ENCODE measurements at places on chromosomes 13 and 19.

DNA sequence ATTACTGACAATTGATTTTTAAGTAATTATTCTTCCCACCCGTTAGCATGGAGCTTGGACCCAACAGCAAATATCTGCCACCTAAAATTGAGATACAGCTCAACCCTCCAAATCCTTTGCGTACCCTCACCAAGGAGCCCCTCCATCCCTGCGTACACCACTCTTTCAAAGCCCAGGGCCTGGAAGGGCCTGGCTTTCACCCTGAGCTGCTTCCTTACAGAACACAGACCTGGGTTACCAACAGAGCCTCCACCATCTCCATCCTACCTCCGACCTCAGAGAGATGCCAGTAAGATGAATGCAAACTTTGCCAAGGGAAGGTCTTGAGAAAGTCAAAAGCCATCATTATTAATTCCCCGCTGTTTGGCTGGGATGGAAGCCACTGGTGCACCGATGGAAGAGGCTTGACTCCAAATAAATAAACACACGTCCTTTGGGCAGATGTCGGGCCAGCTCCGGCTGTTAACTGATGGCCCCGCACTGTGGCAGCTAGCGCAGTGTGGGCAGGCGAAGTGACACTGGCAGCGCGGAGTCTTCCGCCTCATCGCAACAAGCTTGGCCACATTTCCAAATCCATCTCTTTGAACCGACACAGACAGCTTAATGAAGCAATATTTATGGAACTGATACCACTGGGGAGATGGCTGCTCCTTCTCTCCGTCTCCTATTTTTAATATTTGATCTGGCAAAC, 150.2 kb upstream of the VSTM2B start:
- DNase-seq, result no peak

GRCh38 chr19:49073514-49074378, 1.2 kb upstream of the KCNA7 start:
- DNase-seq, result no peak

DNA sequence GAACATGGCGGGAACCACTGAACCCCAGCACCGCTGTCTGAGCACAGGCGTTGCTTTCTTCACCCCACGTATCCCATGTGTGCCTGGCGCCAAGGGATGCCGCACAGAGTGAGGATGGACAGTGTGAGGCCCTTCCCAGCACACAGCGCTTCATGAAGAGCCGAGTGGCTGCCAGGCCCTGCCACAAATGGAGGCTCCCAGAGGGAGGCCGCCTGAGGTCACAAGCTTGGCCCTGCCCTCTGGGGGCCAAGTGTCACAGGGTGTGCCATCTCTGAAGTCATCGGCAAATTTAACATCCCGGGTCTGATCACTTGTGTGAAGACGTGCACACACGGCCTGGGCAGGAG, 24.4 kb downstream of the MPND start:
- DNase-seq, result no peak

GRCh38 chr13:110316196-110316595, 9.1 kb downstream of the COL4A2 start:
- DNase-seq, result no peak

- no peak for DNase-seq
These were observed 20.9 kb downstream of the SIN3B start for GRCh38 chr19:16850133-16850532.

- no peak for DNase-seq
These were observed 85.7 kb downstream of the FOXO1 start for GRCh38 chr13:40580566-40581276.

GRCh38 chr13:77720988-77721387, 23.5 kb downstream of the SLAIN1 start:
- DNase-seq, result no peak

- DNase-seq, result no peak
These were observed 5.7 kb downstream of the SLC17A7 start for GRCh38 chr19:49435670-49436069.

DNA sequence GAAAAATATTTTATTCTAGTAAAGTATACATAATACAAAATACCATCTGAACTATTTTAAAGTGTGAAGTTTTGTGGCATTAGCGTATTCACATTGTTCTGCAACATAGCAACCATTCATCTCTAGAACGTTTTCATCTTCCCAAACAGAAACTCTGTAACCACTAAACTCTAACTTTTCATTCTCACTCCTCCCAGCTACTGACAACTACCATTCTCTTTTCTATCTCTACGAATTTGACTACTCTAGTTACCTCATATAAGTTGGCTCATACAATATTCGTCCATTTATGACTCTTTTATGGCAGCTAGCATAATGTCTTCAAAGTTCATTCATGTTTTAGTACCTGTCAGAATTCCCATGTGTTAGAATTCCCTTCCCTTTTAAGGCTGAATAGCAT, 150.5 kb upstream of the MIR17HG start:
- no peak for DNase-seq

GRCh38 chr13:28751175-28751960, 32.6 kb upstream of the SLC46A3 start:
- DNase-seq, result peak; percentile 89

- no peak for DNase-seq
These were observed 134.2 kb downstream of the MIPEP start for GRCh38 chr13:23754997-23755396.

DNA sequence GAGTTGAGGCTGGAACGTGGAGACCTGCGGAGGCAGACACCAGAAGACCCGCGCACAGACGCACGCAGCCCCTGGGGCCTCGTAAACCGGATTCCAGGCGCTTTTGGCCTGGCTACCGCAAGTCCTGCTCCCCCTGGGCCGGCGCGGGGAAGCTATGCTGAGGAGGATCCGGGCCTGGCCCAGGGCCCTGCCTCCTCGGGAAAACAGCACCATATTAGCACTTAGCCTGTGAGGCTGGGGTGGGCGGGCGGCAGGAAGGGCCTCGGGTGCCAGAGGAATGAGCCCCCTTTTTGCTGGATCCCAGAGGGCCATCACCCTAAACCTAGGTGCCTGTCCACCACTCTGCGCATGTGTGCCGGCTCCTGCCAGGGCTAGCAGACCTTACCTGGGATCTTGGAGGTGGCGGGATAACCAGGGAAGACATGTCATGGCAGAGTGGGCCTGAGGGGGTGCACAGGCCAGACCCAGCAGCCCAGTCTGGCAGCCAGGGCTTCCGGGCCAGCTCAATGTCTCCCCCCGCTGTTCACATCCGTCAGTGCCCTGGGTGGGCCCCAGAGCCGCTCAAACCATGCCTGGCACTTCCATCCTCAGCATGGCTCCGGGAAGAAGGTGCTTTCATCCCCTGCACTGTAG, 7.3 kb downstream of the ELOF1 start:
- no peak for DNase-seq

DNA sequence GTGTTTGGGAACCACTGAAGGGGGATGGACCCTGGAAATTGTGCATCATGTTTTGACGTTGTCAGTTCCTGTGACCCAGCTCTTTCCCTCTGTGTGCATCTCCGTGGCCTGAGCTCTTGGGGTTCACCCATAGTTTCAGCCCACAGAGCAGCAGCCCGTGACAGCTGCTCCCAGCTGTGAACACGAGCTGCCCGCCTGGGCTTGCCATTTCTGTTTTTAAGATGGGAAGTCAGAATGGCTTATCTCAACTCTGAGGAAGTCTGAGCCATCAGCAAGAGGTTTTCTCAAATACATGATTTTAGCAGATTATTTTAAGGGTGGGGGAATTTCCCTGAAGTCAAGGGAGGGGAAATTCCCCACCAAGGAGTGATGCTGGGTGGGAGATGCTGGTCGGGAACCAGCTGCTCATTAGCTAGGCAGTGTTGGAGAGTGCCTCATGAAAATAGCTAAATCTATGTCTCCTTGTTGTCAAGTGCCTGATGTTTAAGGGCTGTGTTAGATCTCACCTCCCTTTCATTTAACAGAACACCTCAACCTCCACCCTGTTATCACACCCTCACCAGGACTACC, 34.8 kb upstream of the C1QTNF9 start:
- peak; percentile 52 for DNase-seq

GRCh38 chr13:110433014-110433413, 125.9 kb downstream of the COL4A2 start:
- no peak for DNase-seq

- no peak for DNase-seq
These were observed 7.6 kb downstream of the SIGLEC11 start for GRCh38 chr19:49953416-49953815.

GRCh38 chr19:13790354-13790753, 4.9 kb upstream of the ZSWIM4 start:
- DNase-seq, result no peak

- DNase-seq, result no peak
These were observed 349.0 kb downstream of the LMO7 start for GRCh38 chr13:75985132-75985531.

- peak; percentile 53 for DNase-seq
These were observed 824.0 kb downstream of the PCDH9 start for GRCh38 chr13:66405908-66406802.

DNA sequence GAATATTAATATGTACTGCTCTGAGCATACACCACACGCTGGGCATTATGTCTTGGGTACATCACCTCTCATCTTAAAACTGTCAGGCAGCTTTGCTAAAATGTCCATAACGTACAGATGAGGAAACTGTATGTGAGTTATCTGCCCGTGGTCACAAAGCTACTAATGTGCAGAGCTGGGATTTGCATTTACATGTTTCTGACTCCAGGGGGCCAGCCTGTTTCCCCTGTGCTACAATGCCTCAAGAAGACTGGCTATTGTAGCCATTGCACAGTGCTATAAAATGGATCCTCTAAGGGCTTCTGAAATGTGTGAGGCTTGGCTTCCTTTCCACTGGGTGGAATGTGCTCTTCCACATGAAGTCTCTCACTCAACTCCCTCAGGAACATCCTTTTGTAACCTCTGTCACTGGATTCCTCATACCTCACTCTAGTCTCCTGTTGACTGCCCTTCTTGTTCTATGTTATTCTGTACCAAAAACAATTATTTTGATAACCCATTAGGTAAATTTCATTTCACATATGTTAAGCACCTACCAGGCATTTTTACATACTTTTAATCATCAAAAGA, 95.6 kb upstream of the HTR2A start:
- DNase-seq, result peak; percentile 46

- peak; percentile 49 for DNase-seq
These were observed 1.3 kb downstream of the NFIX start for GRCh38 chr19:12996406-12997094.

GRCh38 chr19:5991244-5991838, 13.4 kb upstream of the RANBP3 start:
- DNase-seq, result no peak

DNA sequence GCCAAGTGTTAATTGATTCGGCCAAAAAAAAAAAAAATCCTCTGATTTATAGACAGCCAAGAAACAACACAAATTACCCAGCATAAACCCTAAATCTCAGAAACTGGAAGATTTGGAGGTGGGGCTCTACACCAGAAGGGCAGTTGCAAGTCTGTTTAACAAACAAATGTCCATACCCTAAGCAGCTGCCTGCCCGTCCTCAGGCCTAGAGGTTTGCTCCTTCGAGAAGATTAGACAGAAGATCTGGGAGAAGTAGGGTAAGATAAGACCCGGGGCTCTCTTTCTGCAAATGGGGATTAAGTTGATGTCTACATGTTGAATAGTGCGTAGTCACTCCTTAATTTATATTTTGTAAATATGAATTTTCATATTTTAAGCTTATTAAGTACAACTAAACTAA, 3.4 kb upstream of the N4BP2L1 start:
- no peak for DNase-seq

- DNase-seq, result no peak
These were observed 54.6 kb downstream of the ZNF254 start for GRCh38 chr19:24141612-24142011.

DNA sequence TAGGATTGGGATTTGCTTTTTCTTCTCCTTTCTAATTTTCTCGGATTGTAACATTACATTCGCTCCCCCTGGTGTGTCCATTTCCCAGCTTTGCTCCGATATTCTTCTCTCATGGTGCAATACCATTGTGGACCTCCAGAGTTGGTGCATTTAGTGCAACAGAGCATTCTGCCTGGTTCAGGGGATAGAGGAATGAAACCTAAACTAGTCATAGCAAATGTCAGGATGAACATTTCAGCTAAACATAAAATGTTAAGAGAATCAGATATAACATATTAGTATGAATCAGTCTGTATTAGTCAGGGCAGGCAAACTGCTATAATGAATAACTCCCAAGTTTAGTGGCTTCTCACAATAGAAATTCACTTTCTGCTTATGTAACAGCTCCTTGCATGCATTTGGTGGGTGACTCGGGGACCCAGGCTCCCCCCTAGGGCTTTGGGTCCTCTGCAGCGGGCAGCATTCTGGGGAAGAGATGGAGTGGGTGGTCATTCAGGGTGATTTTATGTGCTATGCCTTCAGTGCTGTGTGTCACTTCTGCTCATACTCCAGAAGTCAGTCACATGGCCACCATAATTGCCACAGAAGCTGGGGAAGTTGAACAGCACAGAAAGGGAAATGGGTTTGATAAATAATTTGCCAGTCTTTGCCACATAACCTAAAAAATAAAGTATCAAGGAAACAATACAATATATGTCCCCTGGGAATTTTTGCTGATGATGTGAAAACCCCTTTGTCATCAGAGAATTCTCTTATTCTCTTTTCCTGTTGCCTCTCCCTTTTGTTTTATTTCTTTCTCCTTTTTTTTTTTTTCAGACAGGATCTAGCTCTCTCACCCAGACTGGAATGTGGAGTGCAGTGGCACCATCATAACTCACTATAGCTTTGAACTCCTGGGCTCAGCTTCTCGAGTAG, 111.0 kb downstream of the HSPH1 start:
- DNase-seq, result no peak

DNA sequence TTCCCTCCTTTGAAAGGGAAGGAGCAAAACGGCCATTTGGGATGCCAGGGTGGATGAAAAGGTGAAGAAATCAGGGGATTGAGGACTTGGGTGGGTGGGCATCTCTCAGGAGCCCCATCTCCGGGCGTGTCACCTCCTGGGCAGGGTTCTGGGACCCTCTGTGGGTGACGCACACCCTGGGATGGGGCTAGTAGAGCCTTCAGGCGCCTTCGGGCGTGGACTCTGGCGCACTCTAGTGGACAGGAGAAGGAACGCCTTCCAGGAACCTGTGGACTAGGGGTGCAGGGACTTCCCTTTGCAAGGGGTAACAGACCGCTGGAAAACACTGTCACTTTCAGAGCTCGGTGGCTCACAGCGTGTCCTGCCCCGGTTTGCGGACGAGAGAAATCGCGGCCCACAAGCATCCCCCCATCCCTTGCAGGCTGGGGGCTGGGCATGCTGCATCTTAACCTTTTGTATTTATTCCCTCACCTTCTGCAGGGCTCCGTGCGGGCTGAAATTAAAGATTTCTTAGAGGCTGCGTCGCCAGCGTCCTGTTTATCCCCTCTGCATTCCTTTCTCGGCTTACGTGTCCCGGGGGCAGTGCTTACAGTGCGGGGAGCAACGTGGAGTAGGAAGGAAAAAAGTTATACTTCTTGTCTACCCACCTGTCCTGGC, 15.2 kb upstream of the S1PR4 start:
- DNase-seq, result peak; percentile 69

- DNase-seq, result peak; percentile 28
These were observed at the start of gene PKN1 for GRCh38 chr19:14432791-14433553. TSS of gene PKN1 (plus strand) at chr19:14433306. CDS start at chr19:14433522, 216 bp downstream.

- no peak for DNase-seq
These were observed 11.2 kb downstream of the SLC1A5 start for GRCh38 chr19:46776927-46777911.

GRCh38 chr13:78540058-78540457, 63.3 kb downstream of the POU4F1 start:
- DNase-seq, result no peak

- peak; percentile 47 for DNase-seq
These were observed 7.0 kb upstream of the ZNF550 start for GRCh38 chr19:57566396-57567265.
